ENCODE measurements at places on chromosomes 11 and 22.

GRCh38 chr22:35064664-35065063 is 1.3 kb upstream of the ISX start:
- no peak for DNase-seq

GRCh38 chr11:118289401-118289800 is 15.1 kb upstream of the CD3E start:
- DNase-seq, result no peak

DNA sequence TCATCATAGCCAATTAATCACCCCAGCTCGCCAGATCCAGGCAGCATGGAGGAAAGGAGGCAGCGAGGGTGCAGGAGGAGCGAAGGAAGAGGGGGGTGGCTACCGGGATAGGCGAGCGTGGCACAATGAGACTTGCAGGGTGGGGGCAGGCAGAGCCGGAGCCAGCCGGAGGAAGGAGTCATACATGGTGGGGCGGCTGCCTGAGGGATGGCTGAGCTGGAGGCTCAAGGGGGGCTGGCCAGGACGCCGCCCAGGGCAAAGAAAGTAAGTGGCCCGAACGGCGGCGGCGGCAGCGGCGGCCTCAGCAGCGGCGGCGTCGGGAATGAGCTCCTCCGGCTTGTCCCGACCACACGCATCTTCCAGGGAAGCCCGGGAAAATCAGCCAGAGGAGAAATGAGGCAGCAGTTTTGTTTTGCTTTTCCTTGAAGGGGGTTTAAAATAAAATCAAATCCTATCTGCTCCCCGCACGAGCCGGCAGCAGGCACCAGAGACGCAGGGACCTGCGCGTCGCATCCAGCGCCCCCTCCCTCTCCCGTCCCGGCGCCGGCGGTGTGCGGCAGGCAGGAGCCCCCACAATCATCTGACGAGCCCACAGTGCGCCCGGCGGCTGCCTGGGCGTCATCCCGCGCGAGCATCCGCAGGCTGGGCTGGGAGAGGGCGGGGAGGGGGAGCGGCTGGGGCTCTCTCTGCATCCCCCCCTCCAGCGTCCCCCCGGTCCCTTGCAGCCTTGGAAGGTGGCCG is 263.6 kb downstream of the CTTN start:
- DNase-seq, result no peak

- no peak for DNase-seq
Measured at GRCh38 chr11:94735907-94736306, 32.2 kb upstream of the AMOTL1 start.

DNA sequence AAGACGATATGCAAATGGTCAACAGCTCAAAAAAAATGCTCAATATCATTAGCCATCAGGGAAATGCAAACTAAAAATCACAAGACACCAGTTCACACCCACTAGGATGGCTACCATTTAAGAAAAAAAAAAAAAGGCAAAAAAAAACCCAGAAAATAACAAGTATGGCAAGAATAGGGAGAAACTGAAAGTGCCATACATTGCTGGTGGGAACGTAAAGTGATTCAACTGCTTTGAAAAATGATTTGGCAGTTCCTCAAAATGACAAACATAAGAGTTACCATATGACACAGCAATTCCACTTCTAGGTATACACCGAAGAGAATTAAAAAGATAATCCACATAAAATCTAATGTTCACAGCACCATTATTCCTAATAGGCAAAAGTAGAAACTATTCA is 47.5 kb downstream of the PICALM start:
- no peak for DNase-seq

DNA sequence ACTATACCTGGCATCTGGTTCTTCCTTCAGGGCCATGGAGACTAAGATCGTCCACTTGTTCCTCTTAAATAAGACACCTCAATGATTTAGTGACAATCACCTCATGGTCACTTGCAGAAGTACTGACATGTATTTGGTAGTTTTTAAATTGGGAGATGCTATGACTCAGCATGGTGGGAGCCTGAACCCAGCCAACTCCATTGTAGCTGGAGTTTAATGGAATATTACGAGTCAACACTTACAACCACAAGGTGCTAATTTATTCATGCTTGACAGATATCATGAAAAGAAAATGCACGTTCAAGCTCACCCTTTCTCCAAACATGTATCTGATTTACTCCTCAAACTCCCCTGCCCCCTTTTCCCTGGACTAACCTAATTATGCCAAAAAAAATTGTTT is 16.6 kb upstream of the APOL3 start:
- DNase-seq, result no peak

GRCh38 chr11:124640666-124641065 is 18.0 kb downstream of the TBRG1 start:
- DNase-seq, result no peak

DNA sequence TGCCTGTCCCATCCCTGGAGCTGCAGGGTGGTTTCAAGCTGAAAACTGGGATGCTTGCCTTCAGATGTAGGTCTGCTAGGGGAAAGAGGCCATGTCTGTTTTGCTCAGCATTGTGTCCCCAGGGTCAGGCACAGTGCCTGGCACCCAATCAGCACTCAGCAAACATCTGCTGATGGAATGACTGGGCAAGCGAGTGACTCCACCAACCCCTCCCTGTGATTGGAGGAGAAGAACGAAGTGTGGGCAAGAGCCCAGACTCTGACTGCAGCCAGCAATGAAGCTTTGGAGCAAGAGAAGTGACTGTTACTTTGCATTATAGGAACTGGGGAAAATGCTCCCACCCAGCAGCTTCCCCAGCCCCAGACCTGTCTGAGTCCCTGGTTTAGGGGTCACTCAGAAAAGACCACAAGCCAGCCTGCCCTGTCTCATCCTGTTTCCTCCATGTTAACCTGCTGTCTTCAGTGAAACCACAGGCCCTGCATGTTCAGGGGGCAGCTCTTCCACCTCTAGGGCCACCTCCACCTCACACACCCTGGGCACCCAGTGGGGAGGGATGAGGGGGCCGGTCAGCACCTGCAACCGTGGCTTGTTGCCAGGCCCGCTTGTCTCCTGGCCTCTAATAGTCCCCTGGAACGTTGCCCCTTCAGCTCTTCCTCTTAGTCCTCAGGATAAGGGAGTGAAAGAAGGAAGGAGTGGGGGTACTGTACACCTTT is 147.4 kb downstream of the TRIM29 start:
- DNase-seq, result no peak

DNA sequence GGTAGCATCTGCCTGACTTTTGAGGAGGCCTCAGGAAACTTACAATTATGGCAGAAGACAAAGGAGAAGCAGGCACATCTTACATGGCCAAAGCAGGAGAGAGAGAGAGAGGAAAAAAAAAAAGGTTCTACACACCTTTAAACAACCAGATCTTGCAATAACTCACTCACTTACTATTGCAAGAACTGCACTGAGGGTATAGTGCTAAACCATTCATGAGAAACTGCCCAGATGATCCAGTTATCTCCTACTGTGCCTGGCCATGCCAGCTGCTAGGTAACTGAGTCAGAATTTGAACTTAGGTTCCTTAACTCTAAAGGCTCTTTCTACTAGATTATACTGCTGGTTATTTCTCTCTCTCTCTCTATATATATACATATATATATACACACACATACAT is 7.3 kb downstream of the HORMAD2 start:
- DNase-seq, result no peak

DNA sequence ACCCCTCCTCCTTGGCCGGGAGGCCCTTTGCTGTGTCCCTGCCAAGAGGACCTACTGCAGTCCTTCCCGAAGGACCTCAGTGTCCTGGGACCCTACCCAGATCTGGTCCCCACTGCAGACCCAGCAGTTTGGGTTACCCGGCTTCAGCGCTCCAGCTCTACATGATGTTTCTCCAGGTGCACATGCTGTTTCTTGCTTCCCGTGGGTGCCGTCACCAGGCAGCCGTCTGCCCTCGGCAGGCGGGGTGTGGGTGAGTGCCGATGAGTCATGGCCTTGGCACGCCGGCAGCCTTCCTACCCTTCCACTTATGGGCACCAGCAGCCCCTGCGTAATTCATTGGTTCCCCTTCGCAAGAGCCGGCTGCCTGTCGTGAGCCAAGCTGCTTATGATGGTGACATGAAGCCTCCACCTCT is 101.8 kb downstream of the BCR start:
- DNase-seq, result peak; percentile 16
